ENCODE measurements at places on chromosomes 11 and 22. TPM values are rescaled to one million over a fixed set of nuclear protein-coding genes. Genes with fewer than 3 reads are reported as not detected.

BDNF gene
- not detected for total RNA-seq

NFRKB gene
- total RNA-seq = 31.0 TPM

ASPHD2 gene
- total RNA-seq = 10.5 TPM

IFITM2 gene
- 474 TPM for total RNA-seq

REXO2 gene
- total RNA-seq = 66.6 TPM

MS4A3 gene
- not detected for total RNA-seq

HOATZ gene
- total RNA-seq = not detected

GRCh38 chr11:47060807-47061206 is 115.9 kb downstream of the ARFGAP2 start:
- DNase-seq = no peak

GRCh38 chr22:50032109-50032871 is 19.7 kb upstream of the IL17REL start:
- DNase-seq = no peak

GRCh38 chr11:73838443-73839122 is 38.1 kb downstream of the COA4 start:
- no peak for DNase-seq

DNA sequence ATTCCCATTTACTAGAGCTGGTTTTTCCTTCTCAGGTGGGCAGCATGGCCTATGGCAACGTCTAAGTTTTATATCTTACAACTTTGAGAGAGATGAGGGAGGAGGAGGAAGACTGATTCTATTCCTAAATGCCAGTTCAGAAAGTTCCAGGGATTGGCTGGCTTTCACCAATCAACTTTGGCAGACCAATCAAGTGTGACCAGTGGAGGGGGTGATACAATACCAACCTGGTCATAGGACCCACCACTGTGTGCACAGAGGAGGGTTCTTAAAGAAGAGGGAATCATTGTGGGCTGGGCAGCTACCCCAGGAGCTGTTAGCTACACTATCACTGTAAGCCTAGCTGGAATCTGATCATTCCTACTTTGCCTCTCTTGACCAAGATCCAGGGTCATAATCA is 8.1 kb downstream of the DIXDC1 start:
- no peak for DNase-seq

DNA sequence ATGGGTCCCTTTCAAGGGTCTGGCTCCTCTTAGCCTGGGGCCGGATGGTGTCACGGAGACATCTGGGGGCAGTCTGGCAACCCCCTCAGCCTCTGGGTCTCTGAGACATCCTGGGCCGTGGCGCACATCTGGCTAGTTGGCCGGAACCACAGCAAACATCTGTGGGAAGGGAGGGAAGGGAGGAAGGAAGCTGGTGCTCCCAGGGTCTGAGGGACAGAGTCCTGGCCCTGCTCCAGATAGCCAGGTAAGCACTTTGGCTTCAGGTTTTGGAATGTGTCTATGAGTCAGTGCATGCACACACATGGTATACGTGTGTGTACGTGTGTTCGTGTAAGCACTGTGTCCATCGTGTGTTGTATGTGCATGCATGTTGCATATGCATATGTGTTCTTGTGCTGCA is 225.1 kb downstream of the MN1 start:
- DNase-seq = no peak

DNA sequence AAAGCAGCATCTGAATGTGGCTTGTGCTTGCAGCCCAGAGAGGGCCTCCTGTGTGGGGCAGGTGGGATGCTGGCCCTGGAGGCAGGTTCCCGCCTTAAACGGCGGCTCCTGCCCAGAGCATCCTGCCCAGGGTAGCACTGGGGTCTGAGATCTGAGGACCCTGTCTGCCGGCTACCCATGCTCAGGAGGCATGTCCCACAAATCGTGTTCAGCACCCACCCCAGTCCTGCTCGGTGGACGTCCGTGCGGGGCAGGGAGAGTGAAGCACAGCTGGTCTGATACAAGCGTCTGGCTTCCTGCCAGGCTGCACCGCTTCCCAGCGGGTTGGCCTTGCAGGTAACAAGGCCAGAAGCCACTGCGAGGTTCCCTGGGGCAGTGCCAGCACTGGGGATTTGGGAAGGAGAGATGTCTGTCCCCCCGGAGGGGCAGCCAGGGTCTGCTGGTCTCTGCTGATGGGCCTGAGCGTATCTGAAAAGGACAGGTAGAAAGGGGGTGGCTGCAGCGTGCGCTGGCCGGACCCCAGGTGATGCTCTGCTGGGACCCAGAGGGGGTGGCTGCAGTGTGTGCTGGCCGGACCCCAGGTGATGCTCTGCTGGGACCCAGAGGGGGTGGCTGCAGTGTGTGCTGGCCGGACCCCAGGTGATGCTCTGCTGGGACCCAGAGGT is 3.6 kb downstream of the TRABD start:
- DNase-seq = no peak

- no peak for DNase-seq
Measured at GRCh38 chr11:6895010-6895409, 2.7 kb upstream of the OR2D2 start.

- DNase-seq = no peak
Measured at GRCh38 chr11:93155738-93156137, 42.1 kb downstream of the SLC36A4 start.

GRCh38 chr11:77400775-77401449 is 73.0 kb downstream of the PAK1 start:
- DNase-seq = no peak

- DNase-seq = no peak
Measured at GRCh38 chr11:88259431-88259830, 78.1 kb downstream of the CTSC start.

GRCh38 chr11:100923555-100923954 is 206.1 kb downstream of the PGR start:
- no peak for DNase-seq

GRCh38 chr11:30196400-30197206 is 34.2 kb upstream of the FSHB start:
- DNase-seq = peak; percentile 64

DNA sequence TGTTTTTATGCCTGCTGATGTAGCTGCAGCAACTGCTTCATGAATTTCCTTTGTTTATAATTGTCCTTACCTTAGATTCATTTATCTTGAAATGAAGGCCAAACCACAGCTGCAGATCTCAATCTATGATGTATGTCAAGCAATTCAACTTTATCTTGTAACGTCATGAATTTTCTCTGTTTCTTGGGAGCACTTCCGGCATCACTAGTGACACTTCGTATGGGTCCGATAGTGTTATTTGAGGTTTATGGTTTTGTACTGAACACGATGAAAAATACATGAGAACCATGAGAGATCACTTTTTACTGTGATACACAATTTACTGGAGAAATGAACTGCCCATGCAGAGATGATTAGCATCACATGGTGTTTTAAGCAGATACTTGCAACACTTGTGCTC is 98.5 kb downstream of the CSTPP1 start:
- no peak for DNase-seq

DNA sequence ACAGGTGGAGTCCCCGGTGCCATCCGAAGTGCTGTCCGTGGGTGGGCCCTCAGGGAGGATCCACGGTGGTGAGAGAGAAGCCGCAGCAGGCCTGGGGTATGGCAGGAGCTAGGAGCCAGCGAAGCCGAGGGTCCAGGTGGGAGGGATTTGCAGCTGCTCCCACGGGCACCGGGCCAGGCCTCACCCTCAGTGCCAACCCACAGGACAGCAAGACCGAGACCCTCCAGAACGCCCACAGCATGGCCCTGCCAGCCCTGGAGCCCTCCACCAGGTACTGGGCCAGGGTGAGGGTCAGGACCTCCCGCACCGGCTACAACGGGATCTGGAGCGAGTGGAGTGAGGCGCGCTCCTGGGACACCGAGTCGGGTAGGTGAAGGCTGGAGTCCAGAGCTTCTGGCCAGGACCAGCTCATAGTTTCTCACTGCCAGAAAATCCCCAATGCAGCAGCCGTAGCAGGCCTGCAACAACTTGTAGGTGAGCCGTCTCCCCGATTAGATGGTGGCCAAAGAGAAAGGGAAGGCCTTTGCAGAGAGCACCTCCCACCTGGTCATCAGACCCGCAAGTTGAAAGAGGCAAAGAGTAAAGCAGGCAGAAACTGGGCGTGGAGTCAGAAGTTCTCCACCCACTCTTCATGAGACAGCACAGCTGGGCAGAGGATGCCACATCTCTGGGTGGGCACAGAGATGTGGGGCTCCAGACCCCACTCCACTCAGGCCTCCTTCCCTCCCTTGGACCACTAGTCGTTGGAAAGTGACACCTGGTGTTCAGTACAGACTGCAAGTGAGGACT is 20.4 kb downstream of the CSF2RB start:
- no peak for DNase-seq

DNA sequence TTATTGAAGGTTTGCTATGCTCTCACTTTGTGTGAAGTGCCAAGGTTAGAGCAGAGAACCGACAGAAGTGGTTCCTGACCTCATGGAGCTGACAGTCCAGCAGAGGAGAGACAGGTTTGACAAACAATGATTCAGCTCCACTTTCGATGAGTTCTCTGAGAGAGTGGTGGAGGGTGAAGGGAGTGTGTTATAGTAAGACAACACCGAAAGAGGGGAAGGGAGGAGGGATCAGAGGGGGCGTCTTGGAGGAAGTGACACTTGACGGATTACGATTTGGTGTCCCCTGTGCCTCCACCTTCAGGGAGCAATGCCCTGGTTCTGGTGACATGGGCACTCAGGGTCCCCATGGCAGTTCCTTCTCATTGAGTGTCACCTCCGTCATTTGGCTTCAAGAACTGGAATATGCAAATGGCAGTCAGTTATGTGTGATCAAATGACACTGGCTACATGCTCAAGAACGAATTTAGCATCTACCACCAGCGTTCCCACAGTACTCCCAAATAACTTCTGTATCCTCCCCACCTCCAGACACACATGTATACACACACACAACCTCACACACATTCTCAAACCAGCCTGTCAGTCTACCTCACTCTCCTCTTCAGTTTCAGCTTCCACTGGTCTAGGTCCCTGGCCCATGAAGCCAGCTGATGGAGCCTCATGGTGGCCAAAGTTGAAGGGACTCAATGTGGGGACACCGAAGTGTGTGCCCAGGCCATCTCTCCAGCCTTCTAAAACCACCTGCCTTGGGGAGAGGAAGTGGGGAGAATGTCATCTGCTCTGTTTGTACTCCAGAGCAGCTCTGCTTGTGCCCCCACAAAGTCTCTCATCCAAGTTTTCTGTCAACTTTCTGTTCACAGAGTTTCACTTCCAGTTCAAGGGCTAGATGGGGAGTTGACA is 31.4 kb upstream of the NUP160 start:
- DNase-seq = no peak

DNA sequence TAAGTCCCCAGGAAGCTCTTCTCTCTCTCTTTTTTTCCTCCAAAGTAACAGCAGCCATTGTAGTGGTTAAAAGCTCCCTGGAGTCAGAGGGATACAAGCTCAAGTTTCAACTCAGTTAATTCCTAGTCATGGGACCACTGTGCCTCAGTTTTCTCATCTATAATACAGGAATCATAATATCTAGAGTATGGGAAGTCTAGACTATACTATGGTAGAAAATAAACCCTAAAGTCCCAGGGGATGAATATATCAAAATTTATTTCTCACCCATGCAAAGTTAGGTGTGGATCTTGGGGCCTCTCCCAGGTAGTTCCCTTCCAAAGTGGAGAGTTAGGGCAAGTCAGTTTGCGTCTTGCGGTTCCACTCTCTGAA is 33.7 kb downstream of the C11orf58 start:
- DNase-seq = no peak

GRCh38 chr22:20247010-20247505 is 21.1 kb downstream of the RTN4R start:
- DNase-seq = no peak

DNA sequence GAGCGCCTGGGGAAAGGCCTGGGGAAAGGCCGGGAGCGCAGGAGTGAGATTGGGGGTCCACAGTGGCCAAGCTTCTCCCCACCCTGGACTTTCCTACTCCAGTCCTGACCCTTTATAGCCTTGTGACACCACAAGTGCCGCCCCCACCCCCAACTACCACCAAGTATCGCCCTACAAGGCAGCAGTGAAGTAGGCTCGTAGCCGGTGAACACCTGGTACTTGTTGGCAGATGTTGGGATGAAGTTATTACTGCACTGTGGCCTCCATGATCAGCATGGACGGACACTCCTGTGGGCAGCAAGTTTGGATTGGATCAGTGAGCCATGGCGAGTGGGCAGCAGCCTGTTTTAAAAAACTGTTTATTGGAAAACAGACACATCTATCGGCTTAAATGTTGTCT is 45.0 kb downstream of the EIF3F start:
- DNase-seq = no peak
